NCI-H1105 treated with DMSO at 0.1 percent for 48 hours (cell line): ENCODE measurements at places on chromosomes 11 and 22.

GRCh38 chr11:69696749-69697468, 6.9 kb downstream of the FGF19 start:
- no peak for DNase-seq

DNA sequence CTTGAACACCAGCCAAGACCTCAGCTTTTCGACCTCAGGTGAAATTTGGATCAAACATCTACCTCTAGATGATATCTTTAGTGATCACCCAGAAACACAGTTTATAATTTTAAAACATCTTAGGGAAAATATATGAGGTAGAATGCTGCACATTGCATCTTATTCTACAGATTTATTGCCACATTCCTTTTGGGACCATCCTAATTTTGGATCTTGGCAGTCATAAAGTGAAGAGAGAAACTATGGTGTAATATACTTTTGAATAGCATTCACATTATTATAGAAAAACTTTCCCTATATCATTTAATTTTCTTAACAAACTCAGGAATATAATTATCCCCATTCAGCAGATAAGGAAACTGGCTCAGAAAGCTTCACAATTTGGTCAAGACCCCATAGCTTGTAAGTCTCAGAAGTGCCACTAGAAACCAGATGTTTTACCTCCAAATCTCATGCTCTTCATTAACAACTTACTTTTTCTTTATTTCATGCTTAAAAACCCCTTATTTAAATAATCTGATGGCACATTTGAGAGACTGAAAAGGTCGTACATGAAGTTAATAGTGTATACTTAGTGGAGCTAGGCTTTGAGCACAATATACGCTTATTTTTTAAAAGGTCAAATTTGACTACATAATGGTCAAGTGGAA, 199.2 kb upstream of the CTSC start:
- DNase-seq = no peak

DNA sequence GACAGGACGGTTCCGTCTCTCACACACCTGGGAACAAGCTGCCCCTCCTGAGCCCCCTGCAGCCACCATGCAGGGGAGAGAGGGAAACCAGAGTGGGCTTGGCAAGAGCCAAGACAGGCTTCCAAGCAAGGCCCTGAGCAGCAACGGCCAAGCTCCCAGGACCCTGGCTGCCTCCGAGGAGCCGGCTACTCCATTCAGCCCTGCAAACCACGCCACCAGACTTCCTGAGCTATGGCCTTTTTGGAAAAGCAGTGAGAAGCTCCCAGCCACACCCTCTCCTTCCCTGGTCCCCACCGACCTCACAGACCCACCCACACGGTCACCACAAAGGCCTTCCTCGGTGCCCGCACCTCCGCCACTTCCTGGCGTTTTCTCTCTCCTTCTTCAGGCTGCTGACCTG, 479.0 kb downstream of the BRD1 start:
- DNase-seq = no peak

DNA sequence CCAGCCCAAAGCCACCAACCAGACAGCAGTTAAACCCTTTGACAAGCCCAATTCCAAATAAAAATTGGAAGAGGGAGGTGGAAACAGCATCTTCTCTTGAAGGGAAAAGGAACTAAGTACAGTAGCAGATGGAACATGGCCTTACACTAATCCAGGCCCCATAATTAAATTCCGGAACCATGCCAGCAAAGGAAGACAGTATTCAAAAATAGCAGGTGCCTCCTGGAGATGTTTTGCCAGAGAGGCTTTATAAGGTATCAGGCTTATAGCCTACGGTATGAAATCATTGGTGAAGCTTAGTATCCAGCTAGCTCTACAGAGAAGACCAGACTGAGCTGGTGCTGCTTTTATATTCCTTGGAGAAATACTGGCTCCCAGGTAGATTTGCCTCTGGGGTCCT, 344.1 kb upstream of the API5 start:
- DNase-seq = peak; percentile 55

GRCh38 chr11:2891326-2892214, 6.0 kb upstream of the CDKN1C start:
- DNase-seq = no peak

GRCh38 chr11:75840522-75840921, 25.5 kb downstream of the UVRAG start:
- no peak for DNase-seq

DNA sequence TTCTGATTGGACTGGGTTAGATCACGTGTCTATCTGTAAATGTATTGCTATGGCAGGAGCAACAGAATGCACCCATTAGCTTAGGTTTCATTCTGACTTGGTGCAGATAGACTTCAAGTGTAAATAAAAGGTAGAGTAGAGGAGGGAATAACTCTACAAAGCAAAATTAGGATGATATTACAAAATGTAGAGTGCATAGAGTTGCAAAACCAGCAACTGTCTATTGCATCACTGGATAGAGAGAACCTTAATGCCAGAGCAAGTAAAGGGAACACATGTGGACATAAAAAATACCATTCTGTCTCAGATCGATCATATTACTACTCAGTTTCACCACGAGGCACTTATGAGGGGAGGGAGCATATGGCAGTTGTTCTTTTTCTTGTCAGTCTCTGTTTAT, 22.0 kb upstream of the CAT start:
- no peak for DNase-seq
